ENCODE measurements at places on chromosomes 5 and 9. TPM values are rescaled to one million over a fixed set of nuclear protein-coding genes. Genes with fewer than 3 reads are reported as not detected.
A peak's percentile ranks its signal among the peaks of the same experiment; 100 is the strongest.

DNA sequence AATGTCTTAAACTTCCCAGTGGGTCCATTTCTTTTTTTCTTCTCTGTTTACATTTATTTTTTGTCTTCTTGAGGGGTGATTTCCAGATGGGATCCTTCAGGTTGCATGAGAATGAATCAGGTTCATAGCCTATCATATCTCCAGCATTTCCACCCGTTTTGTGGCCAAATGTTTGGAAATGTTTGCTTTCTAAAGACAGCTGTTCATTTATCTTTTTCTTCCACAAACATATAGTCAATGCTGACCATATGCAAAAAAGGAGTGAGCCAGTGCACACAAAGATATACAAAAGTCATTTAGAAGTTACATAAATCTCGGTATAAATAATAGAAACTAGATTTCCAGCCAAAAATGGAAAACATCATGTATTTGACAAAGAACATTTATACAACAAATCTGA lies 71.6 kb upstream of the STC2 start:
- DNase-seq = no peak

DNA sequence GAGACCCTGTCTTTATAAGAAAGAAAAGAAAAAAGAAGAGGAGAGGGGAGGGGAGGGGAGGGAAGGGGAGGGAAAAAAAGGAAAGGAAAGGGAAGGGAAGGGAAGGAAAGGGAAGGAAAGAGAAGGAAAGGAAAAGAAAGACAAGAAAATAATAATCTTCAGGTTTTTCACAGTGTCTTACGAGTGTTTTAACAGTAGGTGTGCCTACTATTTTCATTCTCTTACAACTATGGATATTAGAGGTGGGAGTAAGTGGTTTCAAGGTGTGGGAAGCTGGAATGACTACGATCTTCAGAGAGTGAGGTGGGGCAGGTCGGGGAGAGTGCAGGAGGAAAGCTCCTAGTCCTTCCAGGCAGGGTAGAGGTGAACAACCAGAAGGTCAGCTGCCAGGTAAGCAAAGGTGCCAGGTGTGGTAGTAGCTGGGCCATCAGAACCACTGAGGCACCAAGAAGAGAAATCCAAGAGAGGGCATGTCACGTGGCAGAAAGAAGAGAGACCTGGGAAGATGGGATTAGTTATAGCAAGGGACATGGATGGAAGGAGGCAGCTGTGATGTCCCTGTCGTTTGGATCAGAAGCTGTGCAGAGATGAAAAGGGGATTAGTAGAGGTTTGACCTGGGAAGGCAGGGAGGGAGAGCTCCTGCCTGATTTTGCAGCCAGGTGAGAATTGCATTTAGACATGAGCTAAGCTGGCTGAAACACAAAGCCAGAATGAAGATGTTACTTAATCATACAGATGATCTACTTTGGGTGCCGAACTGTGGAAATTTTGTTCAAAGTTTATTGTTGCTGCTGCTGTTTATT lies 95.4 kb downstream of the OTULIN start:
- DNase-seq = no peak

DNA sequence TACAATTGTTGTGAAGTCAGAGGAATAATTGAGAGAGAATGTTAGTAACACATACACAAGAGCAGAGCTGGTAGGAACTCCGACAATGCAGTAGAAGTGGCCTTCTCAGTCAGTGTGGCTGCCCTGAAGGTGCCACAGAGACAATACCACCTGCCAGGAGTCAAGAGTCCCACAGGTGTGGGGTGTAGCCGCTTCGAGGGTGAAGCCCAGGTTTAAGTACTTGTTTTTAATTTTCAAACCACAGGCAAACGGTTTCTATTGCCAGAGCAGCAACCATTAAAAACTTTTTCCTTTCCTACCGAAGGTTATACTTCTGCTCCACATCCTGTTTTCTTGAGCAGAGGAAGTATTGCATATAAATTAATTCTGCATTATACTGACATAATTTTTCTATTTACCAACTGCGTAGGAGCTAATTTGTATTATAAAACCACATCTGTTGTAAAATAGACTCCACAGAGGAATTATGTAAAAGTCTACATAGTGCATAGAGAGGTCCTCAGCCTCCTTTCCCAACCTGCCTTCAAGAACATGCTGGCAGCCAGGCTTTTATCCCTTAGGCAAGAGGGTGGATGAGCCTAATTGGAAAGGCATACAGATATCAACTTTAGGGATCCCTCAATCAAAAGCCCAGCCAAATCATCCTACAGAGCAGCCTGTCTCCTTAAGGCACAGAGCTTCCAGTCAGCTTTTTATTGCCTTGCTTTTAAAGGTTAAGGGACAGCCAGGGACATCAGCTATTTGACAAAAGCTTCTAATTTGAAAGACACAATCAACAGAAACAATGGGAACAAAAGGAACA lies 12.9 kb upstream of the ACTBL2 start:
- DNase-seq = no peak

The MAMDC2 gene
- polyA plus RNA-seq = 5.7 TPM

GRCh38 chr9:72497447-72498046 lies 23.9 kb upstream of the TMC1 start:
- DNase-seq = no peak

The TRIM36 gene
- polyA plus RNA-seq = 2.8 TPM

The MRPS30 gene
- polyA plus RNA-seq = 74.4 TPM

GRCh38 chr5:140038373-140038957 lies 4.6 kb downstream of the NRG2 start:
- DNase-seq = no peak

The SOX30 gene
- polyA plus RNA-seq = 0.55 TPM

DNA sequence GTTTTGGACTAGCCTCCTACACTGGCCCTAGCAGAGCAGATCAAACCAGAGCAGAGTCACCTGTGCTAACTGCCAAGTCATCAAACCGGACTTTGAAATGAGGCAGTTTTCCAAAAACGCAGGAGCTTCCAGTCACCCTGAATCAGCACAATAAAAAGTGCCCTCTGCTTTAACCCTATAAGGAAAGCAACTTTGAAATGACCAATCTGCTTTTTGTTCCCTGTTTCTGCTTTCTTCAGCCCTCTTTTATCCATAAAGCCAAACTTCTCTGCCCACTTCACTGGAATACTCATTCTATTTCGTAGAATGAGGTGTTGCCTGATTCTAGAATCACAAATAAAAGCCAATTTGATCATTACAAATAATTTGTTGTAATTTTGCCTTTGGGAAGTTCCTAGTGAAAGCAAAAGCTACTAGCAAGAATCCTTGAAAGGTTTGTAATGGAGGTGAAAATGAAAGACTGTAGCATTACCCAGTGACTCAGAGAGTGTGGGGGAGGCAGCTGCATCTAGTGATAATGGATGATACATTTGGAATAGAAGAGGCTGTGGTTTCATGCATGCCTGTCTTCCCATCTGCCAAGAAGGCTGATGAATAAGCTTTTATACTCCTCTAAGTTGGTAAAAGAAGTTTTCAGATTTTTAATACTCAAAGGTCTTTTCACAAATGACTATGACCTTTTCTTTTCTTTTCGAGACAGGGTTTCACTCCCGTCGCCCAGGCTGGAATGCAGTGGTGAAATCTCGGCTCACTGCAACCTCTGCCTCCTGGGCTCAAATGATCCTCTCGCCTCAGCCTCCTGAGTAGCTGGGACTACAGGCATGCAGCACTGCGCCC lies 14.9 kb downstream of the SPAAR start:
- no peak for DNase-seq

- no peak for DNase-seq
These were observed 240.2 kb downstream of the FBXL17 start for GRCh38 chr5:108141676-108142075.

GRCh38 chr5:50965654-50966375 lies 299.4 kb downstream of the PARP8 start:
- DNase-seq = no peak

The INSYN2B gene
- polyA plus RNA-seq = 2.0 TPM

GRCh38 chr5:172417983-172418630 lies 36.2 kb downstream of the SH3PXD2B start:
- peak; percentile 56 for DNase-seq

The UGCG gene
- polyA plus RNA-seq = 78.8 TPM

DNA sequence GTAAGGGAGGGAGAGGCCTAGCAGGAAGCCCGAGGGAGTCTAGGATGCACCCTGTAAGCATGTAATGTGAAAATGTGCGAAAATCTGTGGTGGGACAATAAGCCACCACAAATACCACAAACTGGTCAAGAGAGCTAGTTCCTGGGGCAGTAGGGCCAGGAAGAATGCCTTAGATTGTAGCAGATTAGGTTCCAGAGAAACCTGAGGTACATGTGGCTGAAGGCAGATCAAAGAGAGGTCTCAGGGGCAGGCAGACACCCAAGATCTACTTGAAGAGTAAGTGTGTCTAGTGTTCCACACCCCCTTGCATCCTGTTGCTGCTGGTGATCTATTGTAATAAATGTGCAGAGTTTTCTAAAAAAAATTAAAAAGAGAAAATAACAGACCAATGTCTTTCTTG lies 1677.3 kb upstream of the CDH6 start:
- DNase-seq = no peak

DNA sequence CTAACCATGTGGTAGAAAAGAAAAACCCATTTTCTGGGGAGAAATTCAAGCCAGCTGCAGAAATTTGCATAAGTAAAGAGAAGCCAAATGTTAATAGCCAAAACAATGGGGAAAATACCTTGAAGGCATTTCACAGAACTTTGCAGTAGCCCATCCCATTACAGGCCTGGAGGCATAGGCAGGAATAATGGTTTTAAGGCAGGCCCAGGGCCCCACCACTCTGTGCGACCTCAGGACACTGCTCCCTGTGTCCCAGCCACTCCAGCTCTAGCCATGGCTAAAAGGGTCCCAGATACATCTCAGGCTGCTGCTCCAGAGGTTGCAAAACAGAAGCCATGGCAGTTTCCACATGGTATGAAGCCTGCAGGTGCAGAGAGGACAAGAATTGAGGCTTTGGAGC lies 253.3 kb downstream of the CTNND2 start:
- no peak for DNase-seq

GRCh38 chr5:168299372-168299771 lies 7.9 kb downstream of the WWC1 start:
- DNase-seq = no peak

DNA sequence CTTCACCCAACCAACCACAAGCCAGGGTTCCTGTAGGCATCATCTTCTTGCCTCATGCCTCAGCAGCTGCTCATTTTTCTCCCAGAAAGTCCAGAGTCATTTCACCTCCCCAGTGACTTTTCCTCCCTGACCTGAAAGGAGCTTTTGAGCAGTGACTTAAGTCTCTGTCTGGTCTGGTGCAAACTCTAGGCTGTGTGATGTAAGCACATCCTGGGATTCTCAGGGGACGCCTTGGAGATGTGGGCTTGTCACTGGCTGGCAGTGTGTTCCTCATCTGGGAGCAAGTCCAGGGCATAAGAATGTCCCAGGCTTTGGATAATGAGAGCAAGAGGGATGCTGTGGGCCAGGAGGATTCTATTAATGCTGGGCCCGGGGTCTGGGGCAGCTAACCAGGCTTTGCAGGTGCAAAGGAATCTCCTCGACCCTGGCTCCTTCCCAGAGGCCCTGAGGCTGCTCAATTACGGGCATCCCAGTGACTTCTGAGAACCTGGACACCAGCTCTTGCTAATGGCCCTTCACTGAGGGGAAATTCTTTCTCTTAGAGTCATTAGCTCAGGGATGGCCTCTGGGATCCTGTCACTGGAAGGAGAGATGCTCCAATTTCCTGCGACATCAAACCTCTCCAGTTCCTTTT lies 211.0 kb upstream of the PANK3 start:
- DNase-seq = no peak

DNA sequence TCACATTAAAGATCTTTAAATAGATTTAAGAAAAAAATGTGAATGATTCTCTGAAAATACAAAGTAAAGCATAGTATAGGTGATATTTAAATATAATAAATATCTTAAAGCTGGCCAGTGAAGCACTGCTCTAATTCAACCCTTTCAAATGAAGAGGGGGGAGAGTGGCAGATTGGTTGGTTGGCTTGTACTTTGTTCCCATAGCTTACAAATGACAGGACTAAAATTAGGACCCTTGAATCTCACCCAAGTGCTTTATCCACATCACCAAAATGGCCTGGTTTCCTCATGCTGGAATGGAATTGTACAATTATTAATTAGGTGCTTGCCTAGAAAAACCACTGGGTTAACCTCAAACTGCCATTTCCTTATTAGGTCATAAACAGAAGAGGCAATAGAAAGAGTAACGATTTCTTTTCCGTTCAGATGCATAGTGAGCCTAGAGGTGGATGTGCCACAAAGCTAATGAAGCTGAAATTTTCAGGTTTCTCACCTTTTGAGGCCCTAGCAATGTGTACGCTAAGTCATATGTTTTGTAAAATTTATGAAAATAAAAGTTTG lies 354.5 kb upstream of the CDH6 start:
- no peak for DNase-seq

DNA sequence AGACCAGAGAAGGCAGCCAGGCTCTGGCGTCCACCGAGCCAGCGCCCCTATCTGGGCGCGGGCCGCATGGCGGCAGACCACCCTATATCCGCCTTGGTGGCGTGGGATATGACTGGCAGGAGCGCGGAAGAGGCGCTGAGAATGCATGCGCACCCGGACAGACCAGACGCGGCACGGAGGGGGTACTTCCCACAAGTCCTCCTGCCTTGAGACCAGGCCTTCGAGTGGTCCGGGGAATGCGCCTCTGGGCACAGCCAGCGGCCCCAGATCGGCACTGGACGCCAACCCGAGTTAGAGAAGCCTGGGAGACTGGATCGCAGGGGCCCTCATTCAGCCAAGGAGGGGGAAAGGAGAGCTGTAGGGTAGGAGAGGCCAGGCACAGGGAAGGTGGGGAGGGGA lies 2.5 kb upstream of the LMX1B start:
- DNase-seq = no peak

All from renal cortex interstitium (tissue), 15 donors.